ENCODE measurements at places on chromosomes 12 and 14.

GRCh38 chr12:114676142-114676741 is 7.7 kb downstream of the TBX3 start:
- no peak overlapping the region for H3K4me3 ChIP-seq
- H3K27me3 ChIP-seq: peaks cover 77% of the 10 kb centered on the region
- H3K36me3 ChIP-seq: no peaks in the 10 kb centered on the region
- H3K27ac ChIP-seq: no peak overlapping the region
- DNase-seq: no peak

DNA sequence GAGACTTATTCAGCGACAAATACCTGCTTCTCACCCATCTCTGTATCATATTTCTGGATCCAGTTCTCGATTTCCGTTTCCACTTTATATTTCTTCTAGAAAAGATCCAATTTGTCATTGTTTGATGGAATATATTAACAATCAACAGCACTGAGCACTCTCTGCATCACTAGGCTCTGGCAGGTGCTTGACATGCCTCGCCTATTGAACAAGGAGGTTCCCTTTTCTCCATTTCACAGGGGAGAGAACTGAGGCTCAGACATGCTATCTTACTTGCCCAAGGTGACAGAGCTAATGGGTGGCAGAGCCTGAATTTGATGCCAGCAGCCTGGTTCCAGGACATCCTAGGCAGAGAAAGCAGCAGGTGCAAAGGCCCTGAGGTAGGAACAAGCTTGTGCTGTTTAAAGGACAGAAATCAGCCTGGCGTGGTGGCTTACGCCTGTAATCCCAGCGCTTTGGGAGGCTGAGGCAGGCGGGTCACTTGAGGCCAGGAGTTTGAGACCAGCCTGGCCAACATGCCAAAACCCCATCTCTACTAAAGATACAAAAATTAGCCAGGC is 12.1 kb downstream of the RITA1 start:
- no peaks in the 10 kb centered on the region for H3K27me3 ChIP-seq
- H3K36me3 ChIP-seq: peaks cover 2% of the 10 kb centered on the region
- H3K4me3 ChIP-seq: no peak overlapping the region
- H3K27ac ChIP-seq: no peak overlapping the region
- peaks cover 6% of the 10 kb centered on the region for H3K4me1 ChIP-seq

DNA sequence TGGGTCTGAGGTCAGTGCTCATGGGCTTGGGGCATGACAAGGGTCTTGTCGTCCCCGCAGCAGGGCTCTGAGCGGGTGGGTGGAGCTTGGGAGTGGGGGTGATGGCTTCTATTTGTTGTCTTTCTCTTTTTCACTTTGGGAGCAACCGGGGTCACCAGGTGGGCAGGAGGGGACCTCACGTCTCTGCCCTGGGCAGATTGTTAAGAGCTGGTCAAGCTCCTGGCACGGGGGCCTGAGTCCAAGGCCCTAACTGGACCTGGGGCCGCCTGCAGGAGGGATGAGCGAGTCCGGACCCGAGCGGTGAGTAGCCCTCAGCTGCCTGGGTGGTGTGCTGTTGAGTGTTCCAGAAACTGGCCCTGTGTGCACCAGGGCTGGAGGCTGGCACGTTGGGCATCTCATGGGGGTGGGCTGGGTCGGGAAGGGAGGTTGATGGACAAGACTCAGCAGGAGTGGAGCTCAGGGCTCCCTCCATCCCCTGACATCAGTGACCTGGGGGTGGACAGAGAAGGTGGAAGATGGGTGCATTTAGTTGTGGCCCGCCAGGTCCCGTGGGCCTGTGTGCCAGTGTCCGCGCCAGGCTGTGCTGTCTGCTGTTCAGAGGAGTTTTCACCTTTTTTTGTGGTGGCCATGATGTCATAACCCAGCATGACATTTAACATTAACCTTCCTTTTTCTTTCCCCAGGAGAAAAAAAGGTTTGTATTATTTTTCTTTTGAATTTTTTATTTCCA is 27.5 kb downstream of the RTL1 start:
- H3K4me1 ChIP-seq: no peaks in the 10 kb centered on the region
- DNase-seq: no peak
- H3K27me3 ChIP-seq: peaks cover 3% of the 10 kb centered on the region
- no peaks in the 10 kb centered on the region for H3K36me3 ChIP-seq
- no peak overlapping the region for H3K27ac ChIP-seq

DNA sequence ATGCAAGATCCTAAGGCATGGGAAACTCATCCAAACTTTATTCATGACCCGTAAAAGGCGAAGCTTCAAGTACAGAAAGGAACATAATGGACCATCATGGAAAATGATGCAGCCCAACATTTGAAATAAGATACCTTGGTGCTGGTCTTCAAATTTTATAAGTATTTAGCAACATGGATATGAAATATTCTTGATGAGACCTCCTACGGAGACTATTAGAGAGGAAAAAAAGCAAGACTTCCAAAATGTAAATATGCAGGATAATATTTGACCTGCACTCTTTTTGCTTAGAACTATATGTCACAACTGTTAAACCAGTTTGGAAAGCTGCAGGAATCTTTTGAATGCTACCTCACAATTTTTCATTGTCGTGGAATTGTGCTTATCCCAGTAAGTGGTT is 168.8 kb upstream of the ARID2 start:
- no peak overlapping the region for H3K27ac ChIP-seq
- no peaks in the 10 kb centered on the region for H3K4me1 ChIP-seq
- peaks cover 5% of the 10 kb centered on the region for H3K27me3 ChIP-seq
- DNase-seq: no peak
- no peaks in the 10 kb centered on the region for H3K36me3 ChIP-seq

DNA sequence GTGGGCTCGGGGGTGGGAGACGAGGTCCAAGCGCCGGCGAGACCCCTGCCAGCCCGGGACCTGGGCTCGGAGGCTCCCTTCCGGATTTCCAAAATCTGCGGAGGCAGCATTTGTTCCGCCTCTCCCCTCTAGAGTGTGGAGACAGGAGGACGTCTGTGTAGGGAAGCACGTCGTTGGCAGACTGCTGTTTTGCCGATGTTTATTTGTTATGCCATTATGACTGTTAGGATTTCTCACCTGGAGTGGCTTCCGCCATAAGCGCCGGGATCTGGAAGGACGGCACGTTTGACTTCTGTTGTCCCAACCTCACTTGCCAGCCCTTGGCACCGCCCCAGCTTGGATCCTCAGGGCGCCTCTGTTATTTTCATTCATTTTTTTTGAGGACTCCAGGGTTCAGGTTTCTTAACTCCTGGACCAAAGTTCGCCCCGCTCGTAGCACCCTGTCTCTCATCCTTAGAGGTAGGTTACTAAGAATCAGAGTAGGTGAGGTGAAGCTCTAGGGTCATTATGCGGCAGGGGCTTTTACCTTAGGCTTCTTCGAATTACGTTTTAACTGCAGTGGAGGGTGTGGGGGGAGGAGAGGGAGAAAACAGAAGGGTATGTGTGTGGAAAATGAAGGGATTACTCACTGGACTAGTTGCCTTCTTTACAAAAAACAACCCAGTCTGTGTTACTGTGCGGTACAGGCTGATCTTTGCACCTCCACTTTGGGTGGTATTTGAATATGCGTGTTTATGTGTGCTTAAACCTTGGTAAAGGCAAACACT is 547 bp upstream of the PYGL start:
- peak overlapping the region; percentile 71 for H3K4me3 ChIP-seq
- no peak overlapping the region for H3K27ac ChIP-seq
- H3K4me1 ChIP-seq: peaks cover 15% of the 10 kb centered on the region
- H3K36me3 ChIP-seq: peaks cover 2% of the 10 kb centered on the region
